ENCODE measurements at places on chromosomes 1 and 21. TPM values are rescaled to one million over a fixed set of nuclear protein-coding genes. Genes with fewer than 3 reads are reported as not detected.

DNA sequence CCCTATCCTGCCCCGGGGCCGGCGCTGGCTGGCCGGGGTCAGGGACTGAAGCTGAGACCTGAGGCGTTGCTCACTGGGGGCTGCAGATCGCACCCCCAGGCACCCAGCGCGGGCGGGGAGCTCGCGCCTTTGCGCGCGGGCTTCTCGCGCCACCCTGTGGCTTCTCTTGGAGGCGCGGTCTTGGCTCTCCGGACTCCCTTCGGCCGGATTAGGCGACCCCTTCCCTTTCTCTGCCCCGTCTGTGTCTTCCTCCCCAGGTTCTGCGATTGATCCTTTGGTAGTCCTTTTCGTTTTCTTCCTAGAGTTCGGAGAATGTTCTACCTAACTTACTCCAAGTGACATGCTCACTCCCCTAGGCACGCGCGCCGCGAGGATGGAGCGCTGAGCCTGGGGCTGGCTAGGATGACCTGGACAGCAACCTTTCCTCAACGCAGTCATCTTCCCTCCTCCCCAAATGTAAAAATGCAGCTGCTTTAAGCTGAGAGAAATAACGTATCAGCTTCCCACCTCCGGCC, 495 bp upstream of the NTRK1 start:
- peak overlapping the region; percentile 63 for H3K4me3 ChIP-seq
- peaks cover 39% of the 10 kb centered on the region for H3K4me1 ChIP-seq
- DNase-seq: peak; percentile 36
- H3K36me3 ChIP-seq: no peaks in the 10 kb centered on the region

- no peak overlapping the region for H3K27ac ChIP-seq
- H3K27me3 ChIP-seq: no peaks in the 10 kb centered on the region
- H3K36me3 ChIP-seq: no peaks in the 10 kb centered on the region
- H3K4me3 ChIP-seq: no peak overlapping the region
Measured at GRCh38 chr21:15719976-15720375, 9.8 kb upstream of the USP25 start.

DNA sequence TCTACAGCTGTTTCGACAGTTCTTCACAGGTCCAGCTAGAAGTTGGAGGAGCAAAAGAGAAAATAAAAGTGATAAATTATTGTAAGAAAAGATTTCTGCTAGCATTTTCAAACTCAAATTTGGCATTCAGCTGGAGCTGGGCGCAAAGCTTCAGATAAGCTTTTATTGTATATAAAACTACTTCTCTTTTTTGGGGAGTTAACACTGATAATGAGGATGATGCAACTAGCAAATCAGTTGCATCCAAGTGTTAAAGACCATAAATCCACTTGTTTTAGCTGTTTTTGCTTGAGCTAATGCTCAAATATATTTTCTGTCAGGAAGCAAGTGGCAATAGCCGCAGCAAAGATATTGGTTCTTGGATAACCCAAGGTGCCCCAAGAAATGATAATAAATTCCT, 127.1 kb upstream of the PKN2 start:
- H3K27me3 ChIP-seq: no peaks in the 10 kb centered on the region
- no peaks in the 10 kb centered on the region for H3K36me3 ChIP-seq
- no peak overlapping the region for H3K4me3 ChIP-seq
- no peaks in the 10 kb centered on the region for H3K4me1 ChIP-seq
- no peak overlapping the region for H3K27ac ChIP-seq

SH2D5 gene
- total RNA-seq: not detected

HMGN1 gene
- 64.5 TPM for total RNA-seq

CHD5 gene
- total RNA-seq: 0.19 TPM

CYYR1 gene
- 21.6 TPM for total RNA-seq

Measured in left ventricle myocardium inferior (tissue), 1 donor.